ENCODE measurements at places on chromosomes 4 and X.

- DNase-seq = no peak
Observed at GRCh38 chrX:152926923-152927322, 29.1 kb downstream of the ZNF185 start.

DNA sequence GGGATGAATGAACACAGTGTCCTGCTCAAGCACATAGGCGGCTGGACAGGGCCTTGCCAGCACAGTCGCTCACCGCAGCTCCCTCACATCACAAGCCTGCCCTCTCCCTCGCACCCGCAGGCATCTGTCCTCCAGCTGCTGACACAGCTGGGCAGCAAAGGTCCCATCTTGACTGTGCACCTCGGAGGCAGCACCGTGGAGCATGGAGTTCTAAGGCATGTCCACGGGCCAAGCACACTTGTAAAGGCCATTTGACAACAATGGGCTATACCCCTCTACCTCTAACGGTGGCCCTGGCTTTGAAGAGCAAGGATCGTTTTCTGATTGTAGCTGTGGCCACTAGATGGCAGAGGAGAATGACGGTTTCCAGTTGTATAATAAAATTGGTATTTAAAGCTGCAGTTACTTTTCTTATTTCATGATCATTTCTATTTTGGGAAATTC, 53.8 kb downstream of the APLN start:
- DNase-seq = peak; percentile 1

DNA sequence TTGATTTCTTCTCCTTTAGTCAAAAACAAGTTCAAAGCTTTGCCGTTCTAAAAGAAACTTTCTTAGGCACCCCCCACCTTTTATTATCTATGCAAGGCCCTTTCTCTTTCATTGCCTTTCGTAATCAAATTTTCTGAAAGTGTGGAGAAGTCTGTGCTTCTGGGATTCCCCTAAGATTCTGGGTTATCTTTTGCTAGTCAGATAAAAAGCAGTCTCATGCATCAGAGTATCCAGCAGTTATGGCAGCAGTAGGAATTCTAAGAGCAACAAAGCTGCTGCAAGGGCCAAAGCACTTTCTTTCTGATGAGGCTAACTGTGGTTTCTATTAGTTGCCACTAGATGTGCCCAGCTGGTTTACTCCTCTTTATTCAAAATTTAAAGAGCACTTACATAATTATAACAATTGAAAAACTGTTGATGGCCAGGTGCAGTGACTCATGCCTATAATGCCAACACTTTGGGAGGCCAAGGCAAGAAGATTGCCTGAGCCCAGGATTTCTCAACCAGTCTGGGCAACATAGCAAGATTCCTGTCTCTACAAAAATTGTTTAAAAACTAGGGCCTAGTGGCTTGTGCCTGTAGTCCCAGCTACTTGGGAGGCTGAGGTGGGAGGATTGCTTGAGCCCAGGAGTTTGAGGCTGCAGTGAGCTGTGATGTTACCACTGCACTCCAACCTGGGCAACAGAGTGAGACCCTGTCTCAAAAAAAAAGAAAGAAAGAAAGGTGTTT, 296.2 kb downstream of the PAPSS1 start:
- DNase-seq = no peak

DNA sequence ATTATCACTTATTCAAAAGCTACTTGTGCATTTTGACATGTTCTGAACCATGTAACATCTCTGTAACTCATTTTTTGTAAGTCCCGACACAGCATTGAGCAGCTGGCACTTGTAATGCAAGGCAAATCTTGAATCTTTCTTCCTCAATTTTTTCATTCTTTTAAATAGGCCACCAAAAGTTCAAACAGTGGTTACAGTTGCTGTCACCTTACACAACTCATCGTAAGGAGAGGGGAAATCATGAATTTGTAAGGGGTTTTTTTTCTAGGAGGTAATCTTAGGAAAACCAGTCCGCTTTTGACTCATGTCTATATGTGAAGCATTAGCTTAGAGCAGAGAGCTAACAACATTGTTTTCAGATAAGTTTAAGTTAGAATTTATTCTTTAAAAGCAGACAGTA, 124.5 kb downstream of the PDLIM5 start:
- DNase-seq = no peak

- DNase-seq = no peak
Observed at GRCh38 chr4:83382850-83383249, 48.2 kb upstream of the HPSE start.

GRCh38 chrX:1398431-1399340, 6.8 kb upstream of the SLC25A6 start:
- DNase-seq = no peak
